ENCODE measurements at places on chromosomes 2 and 18.

DNA sequence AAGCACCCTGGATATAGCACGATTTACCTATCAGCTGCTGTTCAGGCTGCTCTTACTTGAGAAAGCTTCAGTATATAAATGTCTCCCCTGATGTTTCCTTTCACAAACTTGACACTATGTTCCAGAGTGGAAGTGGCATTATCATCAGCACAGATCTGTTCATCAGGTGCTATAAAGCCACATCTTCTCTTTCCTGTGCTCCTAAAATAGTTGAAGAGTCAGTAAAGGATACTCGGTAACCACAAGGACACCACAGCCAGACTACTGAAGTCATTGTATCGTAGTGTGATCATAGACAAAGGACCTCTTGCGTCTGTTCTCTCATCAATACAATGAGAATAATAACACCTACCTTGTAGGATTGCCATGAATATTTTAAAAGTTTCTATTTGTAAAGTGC lies 841.0 kb upstream of the CELF4 start:
- DNase-seq = no peak

DNA sequence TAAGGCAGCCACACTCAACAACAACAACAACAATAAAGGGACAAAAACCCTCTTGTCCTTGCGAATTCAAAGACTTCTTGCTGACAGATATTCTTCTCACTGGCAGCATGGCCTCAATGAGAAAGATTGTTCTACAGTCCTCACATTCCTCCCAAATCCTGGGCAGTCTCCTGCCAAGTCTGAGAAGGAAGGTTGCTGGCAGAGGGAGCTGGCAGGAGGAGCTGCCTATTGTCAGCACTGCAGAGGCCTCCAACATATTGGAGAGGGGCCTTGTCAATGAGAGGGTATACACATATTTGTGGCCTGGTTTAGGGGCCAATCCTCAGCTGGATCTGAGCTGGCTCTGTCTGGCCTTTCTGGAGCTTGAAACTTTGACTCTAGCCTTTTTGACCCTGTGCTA lies 63.5 kb downstream of the LAMA3 start:
- no peak for DNase-seq

DNA sequence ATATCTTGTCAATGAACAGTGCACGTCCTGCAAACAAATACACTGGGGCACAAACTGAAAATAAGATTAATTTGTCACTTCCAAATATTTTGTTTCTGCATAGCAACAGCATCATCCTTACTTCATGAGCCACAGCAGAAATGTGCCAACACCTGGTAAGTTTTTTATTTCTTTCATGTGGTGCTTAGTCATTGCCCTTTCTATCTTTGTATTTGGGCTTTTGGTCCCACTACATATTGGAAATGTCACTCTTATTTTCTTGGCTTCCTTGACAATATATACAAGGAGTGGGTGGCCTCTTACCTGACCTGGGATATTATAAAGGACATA lies 208.0 kb downstream of the RBM43 start:
- no peak for DNase-seq

DNA sequence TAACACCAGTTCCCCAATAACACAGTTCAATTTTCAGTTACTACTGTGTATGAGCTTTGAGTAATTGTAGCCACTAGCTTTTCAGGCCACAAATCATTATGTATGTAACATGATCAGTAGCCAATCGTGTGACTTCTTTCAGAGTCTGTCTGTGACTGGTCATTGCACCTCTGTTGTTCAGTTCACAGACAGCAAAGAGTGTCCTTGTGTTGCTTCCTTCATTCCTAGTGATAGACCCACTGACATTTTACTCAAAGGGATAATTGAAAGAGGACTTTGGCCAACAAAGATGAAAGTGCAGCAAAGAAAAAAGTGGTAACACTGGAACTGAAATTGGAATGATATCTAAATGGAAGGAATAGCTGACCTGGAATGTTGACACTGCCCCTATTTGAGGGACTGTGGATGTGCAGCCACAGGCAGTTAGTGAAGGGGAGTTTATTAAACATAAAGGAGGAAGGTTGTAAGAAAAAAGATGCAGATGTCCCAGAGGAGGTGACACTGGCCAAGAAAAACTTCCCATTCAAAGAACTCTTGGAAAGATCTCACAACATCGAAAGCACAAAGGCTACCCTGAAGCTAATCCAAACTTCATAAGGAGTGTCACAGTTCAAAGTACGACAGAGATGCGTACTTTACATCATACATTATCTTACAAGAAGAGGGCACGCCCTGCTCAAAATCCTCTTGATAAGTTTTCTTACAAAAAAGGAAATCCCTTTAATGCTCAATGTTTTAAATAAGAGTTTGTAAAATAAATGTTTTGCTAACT lies 19.3 kb downstream of the TTC39C start:
- DNase-seq = no peak

DNA sequence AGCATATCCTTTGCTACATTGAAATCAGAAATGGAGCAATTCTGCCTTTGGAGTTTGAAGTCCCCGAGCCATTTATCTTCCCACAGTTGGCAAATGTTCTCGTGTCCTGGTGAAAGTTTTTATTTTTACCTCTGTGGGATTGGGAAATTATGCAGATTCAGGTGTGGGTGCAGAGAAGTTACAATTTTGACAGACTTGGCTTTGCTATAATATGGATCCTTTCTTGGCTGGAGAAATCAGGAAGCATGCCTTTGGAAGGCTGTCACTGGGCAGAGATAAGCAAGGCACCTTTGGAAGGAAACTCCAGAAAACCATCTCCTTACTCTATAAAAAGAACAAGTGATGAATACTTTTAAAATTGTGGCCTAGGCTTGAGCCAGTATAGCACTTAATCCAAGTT lies 278.3 kb downstream of the SETBP1 start:
- no peak for DNase-seq

DNA sequence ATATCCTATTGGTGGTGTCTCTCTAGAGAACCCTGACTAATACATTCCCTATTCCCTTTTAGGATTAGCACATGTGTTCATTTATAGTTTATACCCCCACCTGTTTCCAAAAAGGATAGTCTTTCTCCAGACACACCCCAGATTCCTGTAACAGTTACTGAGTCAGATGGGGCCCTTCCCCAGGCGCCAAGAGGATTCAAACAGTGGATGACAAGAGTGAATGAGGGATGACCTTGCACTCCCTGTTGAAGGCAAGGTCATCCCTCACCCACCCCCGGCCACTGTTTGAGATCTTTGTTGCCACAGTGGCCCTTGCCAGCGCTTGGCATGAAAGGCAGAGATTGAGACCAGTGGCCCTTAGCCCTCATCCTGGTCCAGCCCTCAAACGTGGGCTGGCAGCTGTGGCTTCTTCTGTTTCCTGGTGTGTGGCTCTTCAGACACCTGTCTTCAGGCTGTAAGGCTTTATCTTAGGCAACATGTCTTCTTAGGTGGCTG lies 15.3 kb upstream of the REEP1 start:
- DNase-seq = no peak

DNA sequence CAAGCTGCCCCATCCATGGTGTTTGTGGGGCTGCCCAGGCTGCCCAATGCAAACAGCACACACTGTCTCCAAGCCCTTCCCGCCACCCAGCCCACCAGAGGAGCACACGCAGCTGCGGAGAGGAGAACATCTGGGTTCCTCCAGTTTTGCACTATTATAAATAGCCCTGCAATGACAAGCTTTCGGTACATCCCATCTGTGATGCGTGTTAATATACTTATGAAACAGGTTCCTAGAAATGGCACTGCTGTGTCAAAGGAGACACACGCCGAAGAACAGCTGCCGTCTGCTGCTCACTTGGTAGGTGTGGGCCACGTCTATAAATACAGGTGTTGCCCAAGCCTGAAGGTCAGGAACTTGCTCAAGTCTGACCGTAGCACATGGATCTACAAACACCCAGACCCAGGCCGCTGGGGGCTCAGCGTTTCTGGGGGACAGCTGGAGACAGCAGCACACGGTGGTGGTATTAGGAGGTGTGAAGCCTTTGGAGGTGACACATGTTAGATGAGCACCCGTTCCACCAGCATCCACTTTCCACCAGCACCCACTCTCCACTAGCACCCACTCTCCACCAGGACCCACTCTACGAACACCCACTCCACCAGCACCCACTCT lies 34.3 kb downstream of the PXDN start:
- no peak for DNase-seq

DNA sequence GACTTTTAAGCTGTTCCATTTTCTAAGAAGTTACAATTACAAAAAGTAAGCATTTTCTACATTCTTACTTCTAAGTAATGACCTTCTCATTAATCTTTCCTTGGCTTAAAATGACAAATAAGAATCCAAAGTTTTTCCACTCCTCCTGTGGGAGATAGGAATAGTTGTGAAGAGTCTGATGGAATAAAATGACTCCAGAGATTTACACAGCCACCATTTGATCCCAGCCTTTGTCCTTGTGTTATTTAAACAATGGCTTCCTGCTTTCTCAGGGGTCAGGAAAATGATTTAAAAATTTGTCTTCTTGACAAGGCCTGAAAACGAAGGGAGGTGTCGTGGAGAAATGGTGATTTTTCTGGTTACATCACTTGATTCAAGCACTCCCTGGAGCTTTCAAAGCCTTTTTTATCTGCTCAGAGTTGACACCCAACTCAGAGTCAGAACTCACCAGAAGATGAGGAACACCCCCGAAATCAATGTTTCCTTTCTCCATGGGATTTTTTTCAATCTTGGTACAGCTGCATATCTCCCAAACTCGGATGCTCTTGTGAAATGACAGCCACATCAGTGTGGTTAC lies 106.5 kb downstream of the GALNT3 start:
- DNase-seq = no peak

GRCh38 chr2:128783896-128784295 lies 465.2 kb upstream of the HS6ST1 start:
- no peak for DNase-seq

DNA sequence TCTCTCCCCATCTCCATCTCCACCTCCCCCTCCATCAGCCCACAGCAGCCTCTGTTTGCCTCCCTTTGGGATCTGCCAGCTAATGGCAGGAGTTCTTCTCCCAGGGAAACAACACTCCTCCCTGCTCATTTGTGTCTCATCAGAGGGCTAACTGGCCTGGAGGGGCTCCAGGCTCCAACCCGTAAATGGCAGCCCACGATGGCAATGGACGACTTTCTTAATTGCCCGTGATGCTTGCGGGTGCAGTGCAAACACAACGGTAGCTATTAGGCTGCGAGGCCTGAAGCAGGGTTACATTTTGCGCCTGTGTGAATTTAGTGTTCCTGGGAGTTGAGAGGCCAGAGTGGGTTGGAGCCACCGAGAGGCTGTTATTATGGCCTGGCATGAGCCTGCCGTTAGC lies 285.1 kb downstream of the TNS1 start:
- DNase-seq = no peak

All from aorta (tissue), 5 donors.